ENCODE measurements at places on chromosomes 1 and 21.

DNA sequence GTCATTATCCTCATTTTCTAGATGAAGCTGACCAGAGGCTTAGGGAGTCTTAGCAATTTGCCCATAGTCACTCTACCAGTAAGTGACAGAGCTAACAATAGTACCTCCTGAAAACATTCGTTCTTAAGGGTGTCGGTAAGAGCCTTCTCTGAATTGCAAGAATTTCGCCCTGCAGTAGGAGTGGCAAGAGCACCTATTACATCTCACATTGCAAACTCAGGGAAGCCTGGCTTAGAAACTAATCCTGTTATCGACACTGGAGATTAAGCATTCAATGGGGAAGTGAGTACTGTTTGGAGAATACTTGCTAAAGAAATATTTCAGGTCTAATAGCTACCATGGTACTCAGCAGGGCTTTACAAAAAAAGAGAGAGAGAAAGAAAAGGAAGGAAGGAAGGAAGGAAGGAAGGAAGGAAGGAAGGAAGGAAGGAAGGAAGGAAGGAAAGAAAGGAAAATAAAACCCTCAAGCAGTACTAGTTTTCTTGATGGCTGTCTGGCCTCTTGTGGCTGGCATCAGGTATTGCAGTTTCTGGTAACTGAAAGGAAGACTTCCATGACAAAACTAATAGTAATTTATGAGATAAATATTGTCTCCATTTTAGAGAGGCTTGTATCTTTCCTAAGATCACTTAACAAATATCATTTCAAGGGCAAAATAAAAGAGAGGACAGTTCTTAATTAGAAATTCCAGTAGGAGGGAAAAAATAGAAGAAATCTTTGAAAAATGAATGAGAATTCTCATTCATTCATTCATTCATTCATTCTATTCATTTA lies 10.4 kb downstream of the C1orf226 start:
- DNase-seq = no peak

DNA sequence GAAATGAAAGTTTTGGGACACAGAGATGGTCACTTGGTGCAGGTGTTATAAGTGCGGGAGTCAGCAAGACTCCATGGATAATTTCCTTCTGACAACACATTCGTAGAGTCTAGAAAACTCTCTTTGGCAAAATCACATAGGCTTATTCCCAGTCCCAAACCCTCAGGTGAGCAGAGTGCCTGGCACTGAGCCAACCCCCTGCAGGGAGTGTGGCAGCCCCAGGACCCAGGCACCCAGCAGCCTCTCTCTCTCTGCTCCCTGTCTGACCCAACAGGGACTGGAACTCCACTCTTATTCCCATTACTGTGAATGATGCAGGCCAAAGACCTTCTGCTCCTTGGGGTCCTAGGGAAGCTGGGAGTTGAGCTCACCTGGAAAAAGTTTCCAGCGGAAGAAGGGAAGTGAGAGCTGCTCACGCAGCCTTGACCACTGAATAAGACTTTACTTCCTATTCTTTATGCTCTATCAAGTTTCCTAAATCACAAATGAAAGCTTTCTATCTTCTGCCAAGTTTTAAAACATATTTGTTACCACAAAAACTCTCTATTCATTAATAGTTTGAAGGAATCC lies 132.6 kb upstream of the ETV3 start:
- DNase-seq = no peak

- DNase-seq = no peak
These were observed 86.8 kb downstream of the ADGRL2 start for GRCh38 chr1:81887421-81888144.

DNA sequence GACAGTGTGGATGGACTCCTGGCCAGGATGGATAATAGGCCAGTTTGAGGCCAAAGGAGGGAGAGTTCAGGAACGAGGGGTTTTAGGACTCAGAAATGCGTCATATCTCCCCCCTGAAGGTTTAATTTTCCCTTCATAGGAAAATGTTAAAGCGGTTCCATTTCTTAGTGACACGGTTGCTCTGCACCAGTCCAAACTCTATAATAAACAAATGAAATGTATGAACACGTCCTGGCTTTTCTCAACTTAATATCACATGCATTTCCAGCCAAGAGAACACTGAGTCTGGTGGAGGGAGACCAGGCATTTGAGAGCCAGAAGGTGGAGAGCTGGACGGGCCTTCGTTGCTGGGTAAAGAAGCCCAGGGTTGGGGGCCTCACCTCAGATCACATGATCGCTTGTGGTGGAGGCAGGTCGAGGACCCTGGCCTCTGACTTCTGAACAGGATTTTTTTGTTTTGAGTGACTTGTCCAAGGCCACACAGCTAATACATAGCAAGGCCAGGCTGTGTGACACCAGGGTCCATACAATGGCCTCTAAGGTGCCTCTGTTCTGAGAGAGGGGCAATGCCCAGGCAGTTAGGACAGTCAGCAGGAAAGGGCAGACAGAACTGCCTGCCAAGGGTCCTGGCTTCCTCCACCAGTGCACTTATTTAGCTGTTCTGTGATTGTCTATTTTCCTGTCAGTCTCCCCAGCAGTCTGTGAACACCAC lies 11.4 kb downstream of the SLC1A7 start:
- DNase-seq = no peak

GRCh38 chr21:27085387-27085786 lies 118.5 kb upstream of the ADAMTS5 start:
- DNase-seq = no peak

DNA sequence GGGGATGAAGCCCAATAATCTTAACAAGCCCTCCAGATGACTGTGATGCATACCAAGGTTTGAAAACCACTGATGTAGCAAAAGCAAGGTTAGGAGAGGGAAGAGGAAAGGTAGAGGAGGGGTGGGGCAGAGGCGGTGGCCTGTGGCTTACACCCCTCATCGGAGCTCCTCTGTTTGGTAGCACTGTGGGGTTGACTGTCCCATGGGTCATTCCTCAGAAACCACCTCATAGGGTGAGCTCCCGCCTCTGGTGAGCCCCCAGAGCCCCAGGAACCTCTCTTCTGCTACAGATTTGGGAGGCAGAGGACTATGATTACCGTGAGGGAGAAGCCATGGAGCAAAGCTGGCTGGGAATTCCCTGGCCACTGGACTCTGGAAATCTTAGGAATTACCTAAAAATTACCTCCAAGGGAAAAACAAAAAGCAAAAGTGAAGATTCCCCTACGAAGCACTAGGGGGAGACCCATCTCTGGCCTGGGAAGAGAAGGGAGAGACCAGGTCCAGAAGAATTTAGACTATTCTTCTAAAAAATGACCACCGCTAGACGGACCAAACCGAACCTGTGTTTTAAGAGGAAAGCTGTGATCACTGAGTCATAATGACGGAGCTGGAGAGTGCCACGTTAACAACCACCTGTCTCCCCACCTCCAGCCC lies 1.5 kb upstream of the RASSF5 start:
- no peak for DNase-seq

- no peak for DNase-seq
These were observed 38.5 kb upstream of the EGLN1 start for GRCh38 chr1:231460614-231461013.
